ENCODE measurements at places on chromosomes 11 and 22.

DNA sequence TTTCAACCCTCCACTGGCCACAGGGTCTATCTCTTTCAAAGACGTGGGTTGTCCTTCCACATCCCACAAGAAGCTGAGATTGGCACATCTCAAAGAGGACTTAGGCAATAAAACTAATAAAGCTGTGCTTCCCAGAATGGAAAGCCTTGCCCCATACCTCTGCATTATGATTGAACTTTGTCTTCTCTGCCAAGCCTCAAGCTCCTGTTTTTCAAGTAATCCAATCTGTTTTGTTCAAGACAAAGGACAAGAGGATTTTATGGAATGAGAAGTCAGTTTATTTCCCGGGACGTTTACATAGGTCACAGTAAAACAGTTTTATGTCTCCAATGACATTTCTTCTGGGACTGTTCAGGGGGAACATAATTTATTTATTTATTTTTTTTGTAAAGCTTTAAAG lies 108.4 kb downstream of the GALNT18 start:
- DNase-seq = no peak

- DNase-seq = no peak
Measured at GRCh38 chr11:57427727-57428082, 784 bp upstream of the SLC43A3 start.

DNA sequence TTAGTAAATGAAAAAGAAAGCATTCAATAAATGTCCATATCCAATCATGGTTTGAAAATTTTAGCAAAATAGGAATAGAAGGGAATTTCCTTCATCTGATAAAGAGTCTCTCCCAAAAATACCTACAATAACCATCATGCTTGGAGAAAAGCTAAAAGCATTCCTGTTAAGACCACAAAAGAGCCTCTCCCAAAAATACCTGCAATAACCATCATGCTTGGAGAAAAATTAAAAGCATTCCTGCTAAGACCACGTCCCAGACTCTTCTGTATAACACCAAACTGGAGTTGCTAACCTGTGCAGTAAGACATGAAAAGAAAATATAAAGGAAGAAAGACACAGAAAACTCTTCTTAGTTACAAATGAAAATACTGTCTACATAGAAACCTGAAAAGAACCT lies 69.4 kb downstream of the LINC01488 start:
- no peak for DNase-seq

DNA sequence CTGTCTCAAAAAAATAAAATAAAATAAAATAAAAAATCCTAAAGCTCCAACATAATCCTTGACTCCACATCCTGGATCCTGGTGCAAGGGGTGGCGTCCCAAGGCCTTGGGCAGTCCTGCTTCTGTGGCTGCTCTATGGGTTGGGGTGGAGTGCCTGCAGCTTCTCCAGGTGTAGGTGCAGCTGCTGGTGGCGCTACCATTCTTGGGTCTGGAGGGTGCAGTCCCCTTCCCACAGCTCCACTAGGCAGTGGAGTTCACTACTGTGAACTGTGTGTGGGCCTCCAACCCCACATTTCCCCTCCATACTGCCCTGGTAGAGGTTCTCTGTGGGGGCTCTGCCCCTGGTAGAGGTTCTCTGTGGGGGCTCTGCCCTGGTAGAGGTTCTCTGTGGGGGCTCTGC lies 6.9 kb upstream of the TBC1D22A start:
- no peak for DNase-seq

Measured in NCI-H1105 (cell line).